ENCODE measurements at places on chromosomes 7 and 10.

- no peak for DNase-seq
These were observed 570 bp upstream of the PRTFDC1 start for GRCh38 chr10:24952707-24953645.

DNA sequence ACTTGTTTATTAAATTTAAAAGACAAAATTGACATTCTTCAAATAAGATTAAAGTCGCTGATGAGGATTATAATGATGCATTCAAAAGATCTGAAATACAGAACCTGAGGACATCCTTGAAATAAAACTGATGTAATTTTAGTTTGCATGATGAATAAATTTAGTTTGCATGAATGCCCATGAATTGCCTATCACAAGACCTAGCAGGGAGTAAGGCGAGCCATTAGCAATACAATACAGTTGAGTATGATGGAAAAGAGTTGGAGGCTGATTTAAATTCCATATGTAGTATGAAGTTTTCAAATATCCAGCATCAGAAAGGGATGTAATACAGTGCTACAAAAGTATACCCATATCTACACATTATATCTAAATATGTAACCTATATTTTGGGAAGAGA, 321.3 kb downstream of the CACNA2D1 start:
- no peak for DNase-seq

DNA sequence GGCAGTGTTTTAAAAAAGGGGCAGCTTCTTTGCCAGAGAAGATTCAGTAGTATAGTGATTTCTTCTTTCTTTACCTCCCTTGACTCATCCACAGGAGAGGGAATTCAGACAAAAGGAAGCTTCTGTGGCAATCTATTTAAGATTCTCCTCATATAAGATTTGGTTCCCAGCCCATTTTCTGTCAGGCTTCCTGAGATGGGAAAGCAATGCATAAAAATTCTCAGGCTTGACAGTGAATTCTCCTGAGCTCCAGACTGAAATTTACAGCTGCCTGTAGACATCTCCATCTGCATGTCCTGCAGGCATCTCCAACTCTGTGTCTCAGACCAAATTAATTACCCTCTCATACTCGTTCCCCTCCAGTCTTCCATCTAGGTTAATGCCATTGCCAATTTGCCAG, 72.8 kb downstream of the TSPAN12 start:
- DNase-seq: no peak

- no peak for DNase-seq
These were observed 91.4 kb upstream of the NPVF start for GRCh38 chr7:25319707-25320106.

DNA sequence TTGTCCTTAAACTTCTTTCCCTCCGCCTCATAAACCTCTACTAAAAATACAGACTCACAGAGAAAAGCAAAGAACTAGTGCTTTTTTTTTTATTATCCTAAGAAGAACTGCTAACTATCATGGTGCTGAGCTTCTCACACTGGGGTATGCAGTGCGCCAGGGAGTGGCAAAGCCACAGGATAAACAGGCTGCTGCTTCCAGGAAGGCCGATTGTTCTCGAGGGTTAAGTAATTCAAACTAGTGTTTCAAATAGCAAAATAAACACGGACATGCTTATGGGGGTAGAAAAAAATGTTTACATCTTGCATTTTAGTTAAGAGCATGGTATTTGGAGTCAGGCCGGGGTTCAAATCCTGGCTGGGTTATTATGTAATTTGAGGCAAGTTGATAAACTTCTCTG, 157.0 kb downstream of the TAX1BP1 start:
- DNase-seq: no peak

- no peak for DNase-seq
These were observed 9.3 kb downstream of the MKLN1 start for GRCh38 chr7:131336956-131337355.

GRCh38 chr10:110872984-110873923, 1.5 kb downstream of the PDCD4 start:
- DNase-seq: no peak

DNA sequence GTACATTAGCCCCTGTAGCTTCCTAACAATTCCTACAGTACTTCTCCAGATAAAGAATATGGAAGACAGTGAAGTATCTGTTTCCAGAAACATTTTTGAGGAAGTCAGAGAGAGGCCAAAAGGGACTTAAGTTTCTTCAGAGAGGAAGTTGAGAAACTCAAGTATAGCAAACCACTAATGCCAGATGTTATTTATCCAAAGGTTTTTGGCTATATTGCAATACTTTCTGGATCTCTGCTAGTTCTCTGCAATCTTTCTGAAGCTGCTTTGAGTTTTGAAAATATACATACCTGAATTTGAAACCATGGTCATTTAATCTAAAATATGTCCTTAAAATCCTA, 64.7 kb downstream of the BICC1 start:
- no peak for DNase-seq

DNA sequence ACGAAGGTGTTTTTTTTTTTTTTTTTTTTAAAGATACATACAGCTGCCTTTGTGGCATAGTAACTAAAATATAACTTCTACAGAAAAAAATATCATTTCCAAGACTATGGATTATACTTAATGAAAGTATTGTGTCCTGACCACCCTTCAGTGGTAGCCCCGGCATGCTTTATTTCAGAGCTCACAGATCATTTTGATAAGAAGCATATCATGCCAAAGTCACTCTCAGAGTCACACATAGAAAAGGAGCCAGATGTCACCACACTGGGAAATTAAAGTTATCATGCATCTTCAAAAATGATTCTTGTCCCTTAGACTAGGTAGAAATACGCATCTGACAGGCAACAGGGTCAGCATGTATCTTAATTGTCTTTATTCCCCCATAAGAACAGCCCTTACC, 3.0 kb downstream of the ADARB2 start:
- no peak for DNase-seq

GRCh38 chr10:24378126-24378920, 169.4 kb downstream of the KIAA1217 start:
- DNase-seq: no peak

DNA sequence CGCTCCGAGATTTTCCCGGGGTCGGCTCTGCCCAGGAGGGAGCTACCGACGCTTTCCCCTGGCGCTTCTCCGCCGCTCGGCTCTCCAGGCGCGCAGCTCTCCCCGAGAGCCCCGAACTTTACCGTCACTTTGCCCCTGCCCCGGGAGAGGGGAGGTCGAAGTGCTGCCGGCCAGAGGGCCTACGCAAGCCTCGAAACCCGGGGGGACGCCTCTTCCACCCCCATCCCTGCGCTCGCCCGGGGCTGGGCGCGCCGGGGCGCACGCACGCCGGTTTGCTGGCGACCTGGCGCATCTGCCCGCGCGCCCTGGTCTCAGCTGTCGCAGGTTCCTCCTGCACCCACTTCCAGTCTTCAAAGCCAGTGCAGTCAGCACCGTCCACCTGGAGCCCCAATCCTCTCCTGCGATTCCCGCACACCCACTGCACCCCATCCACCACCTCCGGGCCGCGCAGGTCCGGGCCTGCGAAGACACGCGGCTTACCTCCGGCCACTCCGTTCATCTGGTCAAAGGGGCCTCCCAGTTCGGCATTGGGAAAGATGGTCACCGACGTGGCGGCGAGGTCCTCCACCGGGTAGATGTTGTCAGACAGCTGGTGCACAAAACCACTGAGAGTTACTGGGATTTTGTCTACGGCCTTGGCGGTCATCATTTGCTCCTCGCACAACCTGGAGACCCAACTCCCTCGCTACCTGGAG, 638 bp downstream of the EGR2 start:
- DNase-seq: no peak

- DNase-seq: no peak
These were observed 22.5 kb upstream of the SH3PXD2A start for GRCh38 chr10:103877861-103878260.

DNA sequence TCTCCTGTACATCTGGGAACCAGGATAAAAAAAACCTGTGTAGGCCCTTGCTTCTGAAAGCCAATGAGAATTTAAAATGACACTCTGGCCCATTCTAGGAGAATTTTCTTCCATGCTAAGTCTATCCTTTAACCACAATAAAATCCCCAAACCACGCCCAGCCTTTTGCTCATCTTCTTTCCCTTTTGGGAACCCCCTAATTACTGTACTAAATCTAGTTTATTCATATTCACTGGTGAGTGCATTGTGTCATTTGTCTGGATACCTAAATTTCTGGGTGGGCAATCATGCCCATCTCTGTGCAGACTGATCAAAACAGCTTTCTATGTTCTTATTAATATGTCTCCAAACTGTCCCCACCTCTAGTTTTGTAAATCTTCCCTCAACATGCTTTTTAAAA, 11.7 kb upstream of the CDK14 start:
- no peak for DNase-seq

- no peak for DNase-seq
These were observed 3.1 kb downstream of the INA start for GRCh38 chr10:103280031-103280430.

DNA sequence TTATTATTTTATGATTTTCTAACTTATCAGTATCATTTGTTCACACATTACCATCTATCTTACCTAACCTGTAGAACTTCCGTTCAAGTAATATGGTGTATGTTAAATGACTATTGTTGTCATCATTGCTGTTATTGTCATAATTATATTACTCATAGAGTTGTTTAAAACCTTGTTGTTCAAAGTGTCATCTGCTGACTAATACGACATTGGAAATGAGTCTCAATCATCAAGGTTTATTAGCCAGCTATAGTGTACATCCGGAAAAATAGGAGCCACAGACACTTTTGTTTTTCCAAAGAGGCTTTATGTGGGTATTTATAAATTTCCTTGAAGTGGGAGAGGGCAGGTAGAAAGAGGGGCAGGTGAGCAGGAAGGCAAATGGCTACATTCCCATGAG, 386.9 kb upstream of the LRRTM3 start:
- DNase-seq: no peak

- no peak for DNase-seq
These were observed 108.3 kb upstream of the FEZF1 start for GRCh38 chr7:122412883-122413282.

DNA sequence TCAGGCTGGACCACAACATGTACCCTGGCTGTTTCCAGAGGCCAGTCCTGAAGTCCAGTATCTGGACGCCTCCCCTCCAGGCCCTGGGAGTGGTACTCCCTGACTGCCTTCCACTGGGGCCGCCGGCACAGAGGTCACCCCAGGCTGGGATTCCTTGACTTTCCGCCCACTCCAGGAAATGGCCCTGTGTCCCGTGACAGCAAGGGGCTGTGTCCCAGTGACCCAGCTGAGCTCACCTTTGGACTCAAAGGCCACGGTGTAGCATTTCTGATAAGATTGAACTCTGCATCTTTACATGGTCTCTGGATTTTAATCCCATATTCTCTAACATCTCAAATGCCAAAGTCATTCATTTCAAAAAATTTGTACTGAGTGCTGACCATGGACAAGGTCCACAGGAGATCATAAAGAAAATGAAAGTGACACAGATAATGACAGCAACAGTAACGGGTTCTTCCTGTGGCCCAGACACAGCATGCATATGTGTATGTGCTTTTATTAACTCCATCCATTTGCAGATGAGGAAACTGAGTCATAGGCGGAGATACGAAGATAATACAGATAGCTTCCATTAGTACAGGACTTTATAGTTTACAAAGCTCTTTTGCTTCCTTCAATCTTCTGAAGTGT, 5.4 kb downstream of the ADAMTS14 start:
- DNase-seq: no peak

DNA sequence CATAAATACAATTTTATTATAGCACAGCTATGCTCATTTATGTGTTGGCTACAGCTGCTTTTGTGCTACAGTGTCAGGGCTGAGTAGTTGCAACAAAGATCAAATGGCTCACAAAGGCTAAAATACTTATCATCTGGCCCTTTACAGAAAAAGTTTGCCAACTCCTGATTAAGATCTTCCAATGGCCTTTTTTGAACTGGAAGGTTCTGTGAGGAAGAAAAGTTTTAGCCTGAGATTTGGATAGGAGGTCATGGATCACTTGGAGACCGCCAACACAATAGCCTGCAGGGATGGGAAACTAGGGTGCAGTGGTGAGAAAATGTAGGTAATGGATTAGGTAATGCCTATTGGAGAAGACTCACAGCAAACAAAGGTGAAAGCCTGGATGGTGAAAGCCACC, 169.8 kb downstream of the NOC3L start:
- no peak for DNase-seq

GRCh38 chr10:14010101-14010558, 320.6 kb downstream of the FRMD4A start:
- no peak for DNase-seq

GRCh38 chr7:86913709-86914108, 145.7 kb downstream of the ELAPOR2 start:
- DNase-seq: peak; percentile 28

DNA sequence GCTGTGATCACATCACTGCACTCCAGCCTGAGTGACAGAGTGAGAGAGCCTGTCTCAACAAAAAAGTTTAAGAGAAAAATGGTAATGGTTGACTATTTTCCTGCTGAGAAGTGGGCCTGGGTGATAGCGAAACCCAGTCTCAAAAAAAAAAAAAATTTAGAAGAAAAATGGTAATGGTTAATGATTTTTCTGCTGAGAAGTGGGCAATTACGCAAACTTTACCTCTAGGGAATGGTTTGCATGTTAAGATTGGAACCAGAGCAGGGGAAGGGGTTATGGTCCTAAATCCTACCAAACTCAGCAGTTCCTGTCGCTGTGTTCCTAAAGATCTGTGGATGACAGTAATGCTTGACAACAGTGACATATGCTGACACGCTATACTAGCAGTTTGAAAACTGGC, 130.5 kb upstream of the RHEB start:
- DNase-seq: peak; percentile 57

Data from SK-N-MC (cell line).